ENCODE measurements at places on chromosomes 3 and 15. TPM values are rescaled to one million over a fixed set of nuclear protein-coding genes. Genes with fewer than 3 reads are reported as not detected.

DNA sequence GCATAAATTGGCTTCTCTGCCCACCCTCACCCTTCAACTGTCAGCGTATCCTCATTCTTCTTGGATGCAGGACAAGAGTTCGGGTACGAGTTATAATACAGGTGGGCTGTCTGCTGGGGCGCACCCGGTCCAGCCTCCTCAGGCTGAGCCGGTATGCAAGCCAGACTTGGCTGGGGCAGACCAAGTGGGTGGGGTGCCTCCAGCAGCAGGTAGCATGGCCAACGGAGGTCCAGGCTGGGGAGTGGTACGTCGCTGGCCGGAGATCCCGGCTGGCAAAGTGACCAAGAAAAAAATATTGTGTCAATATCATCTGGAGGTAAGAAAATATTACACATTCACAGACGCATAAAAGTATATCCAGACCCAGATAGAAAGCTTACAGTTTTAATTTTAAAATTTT is 45.6 kb downstream of the GATM start:
- no peak for DNase-seq

- DNase-seq, result no peak
Observed at GRCh38 chr3:120850381-120851295, 57.4 kb upstream of the STXBP5L start.

- no peak for DNase-seq
Observed at GRCh38 chr3:183239046-183239445, 14.0 kb upstream of the B3GNT5 start.

- no peak for DNase-seq
Observed at GRCh38 chr15:43920254-43920600, 93.4 kb downstream of the WDR76 start.

- no peak for DNase-seq
Observed at GRCh38 chr15:99956820-99957641, 223.8 kb upstream of the LYSMD4 start.

GRCh38 chr3:129162729-129163579 is 2.1 kb upstream of the ISY1 start:
- DNase-seq, result no peak

GRCh38 chr3:29924783-29925561 is 644.1 kb downstream of the RBMS3 start:
- no peak for DNase-seq

- no peak for DNase-seq
Observed at GRCh38 chr15:99511866-99512661, 53.7 kb upstream of the MEF2A start.

DNA sequence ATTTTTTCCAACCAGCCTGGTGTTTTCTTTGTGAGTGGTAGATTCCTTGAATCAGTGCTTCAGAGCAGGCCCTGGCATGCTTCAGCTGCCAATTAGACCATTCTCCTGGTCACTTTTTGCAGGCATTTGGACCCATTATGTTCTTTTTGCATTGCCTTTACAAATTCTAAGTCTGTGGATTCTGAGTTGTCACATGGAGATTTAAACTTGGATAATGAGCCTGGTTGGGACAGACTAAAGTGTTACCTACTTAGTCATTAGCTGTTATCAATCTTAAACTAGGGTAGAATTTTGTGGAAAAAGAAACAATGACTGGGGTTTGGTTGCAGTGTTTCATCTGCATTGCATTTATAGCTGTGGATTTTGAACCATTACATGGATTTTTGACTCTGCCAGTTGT is 40.6 kb downstream of the ARHGEF26 start:
- no peak for DNase-seq

GRCh38 chr15:89104172-89104564 is 15.9 kb downstream of the ABHD2 start:
- no peak for DNase-seq

DNA sequence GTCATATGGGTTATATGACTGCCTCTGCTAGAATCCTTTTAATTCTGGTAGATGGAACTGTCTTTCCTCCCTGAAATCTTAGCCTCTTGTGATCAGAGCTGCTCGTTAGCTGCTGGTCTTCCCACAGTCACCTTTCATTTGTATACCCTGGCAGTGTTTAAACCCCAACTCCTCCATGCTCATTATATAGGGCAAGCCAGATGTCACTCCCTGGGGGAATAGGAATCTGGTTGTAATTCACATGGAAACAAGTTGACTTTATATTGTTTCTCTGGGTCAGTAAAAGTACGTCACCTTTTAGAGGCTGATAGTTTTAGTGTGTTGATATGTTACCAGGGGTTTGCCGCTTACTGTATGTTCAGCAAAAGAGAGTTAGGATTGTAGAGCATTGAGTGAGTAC is 103.5 kb downstream of the ITPR1 start:
- no peak for DNase-seq

DNA sequence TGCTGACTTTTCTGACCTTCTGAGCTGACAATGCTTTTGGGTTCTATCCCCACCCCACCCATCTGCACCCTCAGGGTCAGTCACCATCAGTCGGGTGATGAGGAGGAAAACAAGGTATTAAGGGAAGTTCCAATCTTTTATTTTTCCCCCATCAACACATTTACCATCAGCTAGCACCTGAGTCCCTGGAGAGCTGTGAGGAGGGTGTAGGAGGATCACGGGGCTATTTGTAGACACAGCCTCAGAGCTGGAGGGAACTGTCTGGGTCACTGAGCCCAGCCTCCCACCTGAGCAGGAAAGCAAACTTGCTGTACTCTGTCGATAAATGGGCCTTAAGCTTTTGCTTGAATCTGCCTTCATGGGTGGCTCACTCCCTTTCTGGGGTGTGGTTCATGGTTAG is 24.8 kb upstream of the ZFAND6 start:
- DNase-seq, result no peak

DNA sequence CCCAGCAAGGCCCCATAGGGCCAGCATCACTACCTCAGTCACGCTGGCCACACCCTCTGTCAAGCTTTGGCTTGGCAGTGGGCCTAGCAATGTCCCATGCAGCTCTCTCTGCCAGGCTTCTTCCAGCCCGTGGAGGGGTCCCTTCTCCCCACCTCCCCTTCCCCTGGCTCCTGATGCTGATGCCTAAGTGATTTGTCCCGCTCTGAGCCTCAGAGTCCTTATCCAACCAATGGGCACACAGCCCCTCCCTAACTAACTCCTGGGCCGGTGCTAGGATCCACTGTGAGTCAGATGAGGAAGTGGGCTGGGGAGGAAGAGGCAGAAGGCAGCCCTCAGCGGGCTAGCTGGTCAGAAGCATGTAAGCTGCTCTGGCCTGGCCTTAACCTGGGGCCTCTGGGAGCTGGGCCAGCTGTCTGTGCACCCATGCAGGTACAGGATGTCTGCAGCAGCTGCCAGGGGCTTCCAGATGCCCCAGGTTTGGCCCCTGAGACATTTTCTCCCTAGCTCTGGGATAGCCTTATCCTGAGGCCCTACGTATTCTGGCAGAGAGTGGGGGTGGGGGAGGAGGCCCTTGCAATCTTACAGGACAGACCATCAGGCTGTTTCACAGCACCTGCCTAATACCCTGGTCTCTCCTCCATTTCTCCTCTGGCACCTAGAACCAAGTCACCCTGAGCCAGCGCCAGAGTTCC is 740 bp upstream of the ZBTB47 start:
- peak; percentile 49 for DNase-seq

DNA sequence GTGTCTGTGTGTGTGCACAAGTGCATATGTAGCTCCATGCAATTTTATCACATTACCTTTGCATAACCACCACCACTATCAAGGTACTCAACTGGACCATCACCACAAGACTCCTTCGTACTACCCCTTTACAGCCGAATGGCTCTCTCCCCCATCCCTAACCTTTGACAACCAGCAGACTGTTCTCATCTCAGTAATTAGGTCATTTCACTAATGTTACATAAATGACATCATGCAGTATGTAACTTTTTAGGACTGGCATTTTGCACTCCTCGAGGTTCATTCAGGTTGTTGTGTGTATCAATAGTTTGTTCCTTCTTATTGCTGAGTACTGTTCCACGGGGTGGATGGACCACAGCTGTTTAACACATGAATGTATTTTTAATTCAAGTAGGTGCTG is 121.8 kb upstream of the SLC6A11 start:
- no peak for DNase-seq

- DNase-seq, result no peak
Observed at GRCh38 chr3:48196611-48197010, 8.4 kb upstream of the CDC25A start.

DNA sequence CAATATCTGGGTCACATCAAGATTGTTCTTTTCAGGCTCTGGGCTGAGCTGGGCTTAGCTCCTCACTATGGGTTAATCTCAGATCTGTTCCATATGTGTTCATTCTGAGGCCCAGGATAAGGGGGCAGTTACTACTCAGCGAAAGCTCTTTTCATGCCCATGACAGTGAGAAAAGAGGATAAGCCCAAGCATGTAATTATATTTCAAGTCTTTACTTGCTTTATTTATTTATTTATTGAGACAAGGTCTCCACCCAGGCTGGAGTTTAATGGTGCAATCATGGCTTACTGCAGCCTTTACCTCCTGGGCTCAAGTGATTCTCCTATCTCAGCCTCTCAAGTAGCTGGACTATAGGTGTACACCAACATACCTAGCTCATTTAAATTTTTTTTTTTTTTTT is 44.7 kb upstream of the SELENOK start:
- DNase-seq, result no peak

The MITF gene
- total RNA-seq, result 39.0 TPM

The SCN11A gene
- 0.36 TPM for total RNA-seq

The UQCC5 gene
- 27.9 TPM for total RNA-seq

The EPHA3 gene
- 5.9 TPM for total RNA-seq

The SCAANT1 gene
- total RNA-seq, result not detected

The ADGRG7 gene
- total RNA-seq, result not detected
